MG63 (cell line): ENCODE measurements at places on chromosomes 7 and 10. TPM values are rescaled to one million over a fixed set of nuclear protein-coding genes. Genes with fewer than 3 reads are reported as not detected.

WNT8B gene
- not detected in 2 replicates for total RNA-seq

KMT2C gene
- 2.5 and 8.7 TPM in 2 replicates for total RNA-seq

HNRNPA2B1 gene
- total RNA-seq: 151 and 216 TPM in 2 replicates

PON1 gene
- total RNA-seq: not detected in 2 replicates

CPEB3 gene
- total RNA-seq: 0.53 and 0.84 TPM in 2 replicates

ABCC2 gene
- total RNA-seq: 0.72 and 1.7 TPM in 2 replicates

AKR1C1 gene
- total RNA-seq: 5.2 and 74.0 TPM in 2 replicates

CAV2 gene
- 55.9 and 58.1 TPM in 2 replicates for total RNA-seq

FGFBP3 gene
- not detected in 2 replicates for total RNA-seq

SFR1 gene
- total RNA-seq: 6.6 and 11.1 TPM in 2 replicates

STEAP2 gene
- total RNA-seq: 1.2 and 2.0 TPM in 2 replicates

HMX3 gene
- total RNA-seq: 5.0 and 8.6 TPM in 2 replicates

DDC gene
- total RNA-seq: not detected in 2 replicates

- DNase-seq: no peak
Observed at GRCh38 chr7:135822376-135822775, 73.8 kb upstream of the FAM180A start.

DNA sequence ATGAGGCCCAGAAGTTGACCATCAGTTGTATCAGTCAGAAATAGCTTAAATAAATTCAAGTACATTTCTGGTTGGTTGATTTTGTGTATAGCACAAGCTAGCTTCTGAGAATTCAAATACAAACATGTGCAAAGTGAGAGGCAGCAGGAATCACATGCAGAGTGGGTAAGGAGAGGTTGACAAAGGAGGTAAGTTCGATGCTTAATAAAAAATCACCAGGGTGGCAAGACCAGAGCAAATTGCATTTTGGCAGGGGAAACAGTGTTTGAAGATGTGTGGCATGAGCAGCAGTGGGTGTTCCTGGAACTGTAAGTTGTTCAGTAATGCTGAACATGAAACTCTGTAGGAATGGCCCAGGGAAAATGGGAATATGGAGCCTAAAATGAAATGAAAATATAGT lies 52.6 kb downstream of the GNAI1 start:
- no peak for DNase-seq

- no peak for DNase-seq
Observed at GRCh38 chr7:44565795-44566559, 7.7 kb downstream of the DDX56 start.

DNA sequence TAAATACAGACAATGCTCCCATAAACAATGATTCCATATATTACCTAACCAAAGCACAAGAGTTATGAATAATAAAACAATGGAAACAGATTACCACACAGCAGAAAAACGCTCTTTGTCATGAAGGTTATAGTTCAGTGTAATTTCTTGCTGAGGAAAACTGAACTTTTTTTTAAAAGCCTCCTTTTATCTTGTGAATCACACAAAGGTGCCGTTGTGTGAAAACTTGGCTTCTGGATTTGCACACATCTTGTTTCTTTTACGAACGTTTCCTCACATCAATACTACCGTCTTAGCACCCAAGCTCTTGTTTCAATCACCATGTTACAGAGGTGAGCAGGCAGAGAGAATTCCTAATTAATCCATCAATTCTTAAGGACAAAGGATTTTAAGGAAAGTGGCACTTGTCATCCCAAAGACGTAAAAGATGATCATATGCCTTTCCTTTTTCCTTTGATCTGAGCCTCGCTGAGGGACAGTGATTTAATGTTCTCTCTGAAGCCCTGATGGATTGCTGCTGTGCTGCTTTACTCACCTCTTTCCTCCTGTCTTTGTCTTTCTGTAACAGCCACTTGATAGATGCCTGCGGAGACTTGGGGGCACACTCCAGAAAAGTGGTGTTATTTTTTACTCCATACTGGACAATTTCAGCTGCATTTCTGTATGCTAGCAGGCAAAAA lies 110.1 kb downstream of the CD36 start:
- no peak for DNase-seq

DNA sequence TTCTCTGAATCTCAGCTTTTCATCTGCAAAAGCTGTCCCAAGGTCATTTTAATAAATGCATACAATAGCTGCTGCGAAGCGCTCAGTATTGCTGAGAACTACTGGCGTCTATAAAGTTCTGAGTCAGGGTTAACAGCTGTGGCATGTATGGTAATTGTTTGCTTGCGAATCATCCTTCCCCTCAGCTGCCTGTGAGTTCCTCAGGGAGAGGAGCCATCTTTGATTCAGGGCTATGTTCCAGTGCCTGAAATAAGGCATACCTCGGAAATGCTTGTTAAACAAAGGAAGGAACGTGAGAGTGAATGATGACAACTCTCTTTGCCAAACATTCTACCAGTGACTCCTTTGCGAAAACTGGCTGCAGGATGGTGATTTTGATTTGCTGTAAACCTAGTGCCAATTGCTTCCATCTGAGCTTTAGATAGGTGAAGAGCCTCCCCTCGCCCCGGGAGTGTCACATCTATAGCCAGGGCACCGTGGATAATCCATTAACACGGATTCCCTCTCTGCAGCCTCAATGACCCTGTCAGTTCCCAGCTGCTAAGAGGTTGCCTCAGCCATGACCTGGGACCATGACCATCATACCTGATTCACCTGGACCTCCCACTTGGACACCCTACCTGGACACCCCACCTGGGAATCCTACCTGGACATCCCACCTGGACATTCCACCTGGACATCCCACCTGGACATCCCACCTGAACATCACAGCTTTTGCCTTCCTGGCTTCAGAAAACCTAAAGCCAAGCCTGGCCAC lies 39.6 kb downstream of the GPRIN2 start:
- DNase-seq: peak; percentile 83

DNA sequence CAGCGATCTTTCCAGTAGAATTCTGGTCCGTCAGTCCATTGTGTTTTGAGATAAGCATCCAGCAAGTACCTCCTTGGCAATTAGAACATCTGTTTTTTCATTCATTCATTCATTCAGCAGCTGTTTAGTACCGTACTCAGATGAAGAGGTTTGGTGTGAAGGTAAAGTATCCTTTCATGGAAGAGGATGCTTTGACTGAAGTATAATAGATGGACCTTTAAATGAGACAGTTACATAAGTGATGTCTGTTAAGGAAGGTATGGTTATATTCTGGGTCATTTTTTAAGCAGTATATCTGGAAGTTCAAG lies 1.2 kb downstream of the MAPK8 start:
- no peak for DNase-seq

GRCh38 chr7:80740778-80741545 lies 102.5 kb downstream of the CD36 start:
- DNase-seq: peak; percentile 37

GRCh38 chr10:21260506-21261149 lies 264.9 kb downstream of the SKIDA1 start:
- DNase-seq: no peak

DNA sequence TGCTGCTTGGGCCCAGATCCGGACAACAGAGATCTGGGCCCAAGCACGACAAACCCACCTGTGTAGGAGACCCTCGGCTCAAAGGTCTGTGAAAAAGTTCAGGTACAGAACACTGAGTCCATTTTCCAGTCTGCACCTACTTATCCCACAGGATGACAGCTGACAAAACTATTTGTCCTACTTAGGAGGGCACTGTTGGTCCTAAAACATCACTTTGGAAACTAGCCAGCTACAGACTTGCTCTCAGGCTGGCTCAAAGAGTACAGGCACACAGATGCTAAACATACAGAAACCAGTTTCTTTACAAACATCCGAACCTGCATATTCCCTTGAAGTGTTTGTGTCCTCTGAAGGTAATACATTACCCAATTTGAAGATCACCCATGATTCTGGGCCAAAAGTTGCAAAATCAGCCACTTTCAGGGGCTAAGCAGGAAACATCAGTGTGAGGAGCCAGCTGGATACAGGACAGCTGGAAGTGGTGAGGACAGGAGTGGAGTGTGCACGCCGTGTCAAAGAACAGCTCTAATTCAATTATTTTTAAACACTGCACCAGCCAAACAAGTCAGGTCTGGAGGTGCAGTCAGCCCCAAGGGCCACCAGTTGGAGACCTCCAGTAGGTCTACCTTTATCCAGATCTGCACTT lies 88.5 kb downstream of the NOC3L start:
- no peak for DNase-seq

GRCh38 chr7:130383187-130383980 lies 3.1 kb downstream of the CPA1 start:
- no peak for DNase-seq

GRCh38 chr10:105538874-105539273 lies 897.8 kb downstream of the SORCS3 start:
- no peak for DNase-seq

GRCh38 chr10:65314253-65314652 lies 1611.6 kb upstream of the LRRTM3 start:
- DNase-seq: no peak

- DNase-seq: no peak
Observed at GRCh38 chr7:102445674-102446071, 12.3 kb downstream of the ORAI2 start.

DNA sequence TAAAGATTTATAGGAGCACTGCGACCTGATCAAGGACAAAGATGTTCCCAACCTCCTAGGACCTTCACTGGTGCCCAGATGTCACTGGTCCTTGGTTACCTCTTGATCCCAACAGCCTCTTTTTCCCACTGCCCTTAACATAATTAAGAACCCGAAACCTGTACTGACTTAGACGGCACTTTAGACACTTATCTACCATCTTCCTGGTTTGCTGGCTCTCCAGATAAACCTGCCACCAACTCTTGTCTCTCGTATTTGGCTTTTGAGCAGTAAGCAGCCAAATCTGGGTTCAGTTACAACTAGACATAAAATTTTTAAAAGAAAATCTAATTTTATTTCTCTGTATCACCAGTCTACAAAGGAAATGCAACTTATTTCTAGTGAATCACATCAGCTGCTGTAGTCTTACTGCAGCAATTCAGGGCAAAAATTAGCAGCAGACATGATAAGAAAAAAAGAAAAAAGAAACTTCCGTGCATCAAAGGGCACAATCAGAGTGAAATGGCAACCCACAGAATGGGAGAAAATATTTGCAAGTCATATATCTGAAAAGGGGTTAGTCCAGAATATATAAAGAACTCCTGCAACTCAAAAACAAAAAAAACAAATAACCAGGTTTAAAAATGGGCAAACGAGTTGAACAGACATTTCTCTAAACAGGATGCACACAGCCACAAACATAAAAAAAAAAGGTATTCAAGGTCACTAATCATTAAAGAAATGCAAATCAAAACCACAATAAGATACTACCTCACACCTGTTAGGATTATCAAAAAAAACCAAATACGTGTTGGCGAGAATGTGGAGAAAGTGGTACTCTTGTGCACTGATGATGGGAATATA lies 9.4 kb downstream of the ASB13 start:
- no peak for DNase-seq

GRCh38 chr7:84264396-84264795 lies 69.8 kb upstream of the SEMA3A start:
- DNase-seq: peak; percentile 18

DNA sequence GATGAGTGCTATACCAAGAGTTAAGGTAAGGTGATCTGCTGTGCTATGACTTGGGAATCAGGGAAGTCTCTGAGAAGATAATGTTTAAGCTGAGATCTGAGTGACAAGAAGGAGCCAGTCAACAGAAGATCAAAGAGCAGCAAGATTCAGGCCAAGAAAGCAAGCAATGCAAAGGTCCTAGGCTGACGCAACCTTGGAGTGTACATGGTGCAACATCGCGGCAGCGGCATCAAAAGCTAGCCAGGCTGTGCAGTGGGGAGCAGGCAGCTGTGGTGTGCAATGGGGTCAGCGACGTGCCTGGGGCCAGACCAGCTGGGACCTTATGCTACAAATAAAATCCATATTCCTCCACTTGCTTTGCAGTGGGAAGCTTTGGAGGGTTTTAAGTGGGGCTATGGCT lies 324.1 kb downstream of the LRMDA start:
- DNase-seq: no peak

- no peak for DNase-seq
Observed at GRCh38 chr10:49153971-49154370, 20.1 kb upstream of the FAM170B start.

GRCh38 chr7:134029-134428 lies 58.3 kb upstream of the FAM20C start:
- no peak for DNase-seq

GRCh38 chr10:120744040-120744439 lies 107.1 kb upstream of the WDR11 start:
- DNase-seq: no peak
